ENCODE measurements at places on chromosomes 11 and 22.

- no peak for DNase-seq
Observed at GRCh38 chr11:111918390-111919256, at the start of gene C11orf52. TSS of gene C11orf52 (plus strand) at chr11:111918913. CDS start at chr11:111918973, 60 bp downstream.

GRCh38 chr11:109972939-109973338 lies 120.3 kb upstream of the ZC3H12C start:
- DNase-seq = no peak

DNA sequence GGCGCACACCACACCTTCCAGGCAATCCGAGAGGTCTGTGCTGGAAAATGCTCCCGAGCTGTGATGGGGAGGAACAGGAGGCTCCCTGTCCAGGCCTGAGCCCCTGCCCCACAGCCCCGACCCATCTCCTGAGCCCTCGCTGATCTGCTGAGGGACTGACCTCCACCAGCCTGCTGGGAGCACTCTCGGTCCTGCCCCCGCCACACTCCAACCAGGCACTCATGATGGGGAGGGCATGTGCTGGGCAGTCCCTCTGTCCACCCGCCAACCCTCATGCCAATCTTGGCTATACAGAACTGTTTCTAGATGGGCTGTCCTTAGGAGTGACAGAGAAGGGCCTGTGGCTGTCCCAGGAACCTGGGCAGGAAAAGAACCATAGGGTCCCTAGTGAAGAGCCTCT lies 70.8 kb downstream of the TRMU start:
- no peak for DNase-seq

DNA sequence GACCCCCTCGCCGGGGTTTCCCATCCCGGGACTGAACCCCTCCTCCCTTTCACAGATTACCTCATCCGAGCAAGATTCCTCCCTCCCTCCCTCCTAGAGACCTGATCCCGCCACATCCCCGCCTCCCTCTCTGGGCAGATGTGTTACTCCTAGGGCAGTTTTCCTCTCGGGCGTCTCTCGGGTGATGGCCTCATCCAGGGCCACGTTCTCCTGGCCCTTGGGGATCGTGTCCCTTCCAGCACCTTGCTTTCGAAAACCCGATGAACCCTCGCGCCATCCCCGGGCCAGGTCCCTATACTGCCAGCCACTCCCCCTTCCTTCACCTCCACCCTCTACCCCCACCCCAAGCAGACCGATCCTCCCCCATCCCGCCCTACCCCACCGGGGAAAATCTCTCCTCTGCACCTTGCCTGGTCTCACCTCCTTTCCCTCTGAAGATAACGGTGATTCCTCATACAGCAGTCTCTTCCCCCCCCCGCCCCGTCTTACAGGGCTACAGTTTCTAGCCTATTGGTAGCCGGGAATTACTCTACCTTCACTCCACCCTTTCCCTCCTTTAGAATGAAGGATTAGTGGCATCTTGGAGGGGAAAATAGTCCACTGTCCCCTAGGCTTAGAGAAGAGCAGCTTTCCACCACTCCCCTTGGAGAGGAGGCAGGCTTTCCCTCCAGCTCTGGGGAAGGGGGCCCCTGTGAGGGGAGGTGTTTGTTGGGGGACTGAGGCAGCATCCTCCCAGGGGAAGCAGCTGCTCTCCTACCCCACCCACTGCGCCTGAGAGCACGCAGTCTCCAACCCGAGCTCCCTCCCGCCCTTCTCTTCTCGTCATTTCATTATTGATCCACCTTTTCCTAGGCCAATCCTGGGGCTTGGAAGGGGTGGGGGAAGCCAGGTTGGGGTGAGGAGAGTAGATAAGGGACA lies 1.2 kb downstream of the KMT2A start:
- DNase-seq = peak; percentile 20

- DNase-seq = no peak
Observed at GRCh38 chr11:86176165-86176884, 68.2 kb upstream of the EED start.

DNA sequence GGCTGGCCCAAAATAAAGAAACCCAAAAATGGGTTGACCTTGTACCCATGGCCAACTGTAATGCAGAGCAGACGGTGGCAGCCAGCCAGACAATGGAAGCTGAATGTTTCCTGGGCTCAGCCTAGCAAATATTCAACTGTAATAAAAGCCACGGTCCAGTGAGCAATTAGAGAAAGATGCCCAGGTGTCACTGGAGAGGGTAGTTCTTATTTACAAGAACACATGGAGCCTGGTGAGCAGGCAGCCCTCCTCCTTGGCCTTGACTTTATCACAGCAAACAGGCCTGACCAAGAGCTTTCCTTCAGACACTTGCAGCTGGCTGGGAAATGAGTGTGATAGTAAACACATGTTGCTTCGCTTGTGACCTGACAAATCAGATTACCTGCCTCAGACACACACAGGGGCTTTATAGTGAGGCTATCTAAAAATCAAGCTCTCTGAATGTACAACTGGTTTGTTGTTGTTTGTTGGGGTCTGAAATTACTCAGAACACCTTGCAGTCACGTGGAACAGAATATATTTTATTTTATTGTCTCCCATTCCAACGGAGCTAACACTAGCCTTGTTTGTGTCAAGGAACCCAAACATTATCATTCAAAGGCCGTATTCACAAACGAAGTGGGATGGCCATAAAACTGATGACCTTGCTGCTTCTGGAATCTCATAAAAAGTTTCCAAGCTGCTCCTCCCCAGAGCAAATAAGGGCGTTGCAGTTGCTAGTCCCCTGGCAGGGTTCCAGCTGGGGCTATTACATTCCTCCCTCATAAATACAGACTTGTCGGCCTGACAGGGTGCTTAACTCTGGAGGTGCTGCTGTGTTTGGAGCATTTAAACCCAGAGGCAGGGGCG lies 161.1 kb downstream of the BBOX1 start:
- DNase-seq = no peak

- no peak for DNase-seq
Observed at GRCh38 chr11:111329306-111330204, 31.2 kb downstream of the POU2AF3 start.

- no peak for DNase-seq
Observed at GRCh38 chr11:36026315-36026968, 82.6 kb downstream of the LDLRAD3 start.

DNA sequence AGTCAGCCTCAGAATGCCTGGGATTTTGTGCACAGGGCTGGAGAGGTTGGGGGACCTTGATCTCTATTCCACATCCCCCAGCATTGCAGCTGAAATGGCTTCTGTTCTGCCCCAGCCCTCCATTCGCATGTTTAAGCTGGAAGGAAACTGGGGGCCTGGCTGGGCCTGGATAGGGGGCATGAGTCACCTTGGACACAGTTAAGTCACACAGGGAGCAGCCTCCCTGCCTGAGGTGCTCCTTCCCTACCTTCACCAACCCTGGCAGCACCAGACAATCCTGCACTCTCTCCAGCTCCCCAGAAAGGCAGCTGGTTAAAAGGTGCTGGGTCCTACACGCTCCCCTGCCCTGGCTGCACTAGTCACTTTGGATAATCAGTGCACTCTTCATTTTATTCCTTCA lies 763 bp downstream of the SMIM45 start:
- no peak for DNase-seq

- DNase-seq = no peak
Observed at GRCh38 chr11:57100638-57101331, 81.0 kb upstream of the LRRC55 start.

GRCh38 chr22:46372686-46373085 lies 37.2 kb downstream of the TRMU start:
- DNase-seq = no peak

- peak; percentile 26 for DNase-seq
Observed at GRCh38 chr11:66363805-66364535, 7.6 kb downstream of the SLC29A2 start.

- DNase-seq = no peak
Observed at GRCh38 chr11:127620671-127621070, 620.1 kb upstream of the KIRREL3 start.

DNA sequence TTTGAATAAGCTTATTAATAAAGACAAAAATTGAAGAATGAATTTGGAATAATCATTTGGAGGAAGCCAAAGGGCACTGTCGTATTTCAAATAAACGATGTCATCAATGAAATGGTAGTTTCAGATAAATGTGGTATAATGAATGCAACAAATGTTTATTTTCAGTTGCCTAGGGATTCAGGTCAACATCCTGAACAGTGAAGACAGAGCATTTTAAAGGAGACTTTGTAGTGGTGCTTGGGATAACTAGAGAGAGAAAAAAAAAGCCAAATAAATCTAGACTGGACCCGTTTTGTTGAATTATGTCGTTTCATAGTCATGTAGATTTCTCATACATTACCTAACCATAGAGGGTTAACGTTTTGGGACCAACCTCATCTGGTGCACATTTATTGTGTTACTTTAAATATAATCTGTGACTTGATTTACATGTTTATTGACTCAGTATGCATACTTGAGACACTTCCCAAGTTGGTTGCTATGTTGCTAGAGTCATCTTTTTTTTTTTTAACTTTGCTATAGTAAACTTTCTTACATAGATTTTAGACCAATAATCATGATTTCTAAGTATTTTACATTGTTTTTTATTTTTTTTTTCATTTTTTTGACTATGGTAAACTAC lies 111.1 kb downstream of the NCAM1 start:
- no peak for DNase-seq

DNA sequence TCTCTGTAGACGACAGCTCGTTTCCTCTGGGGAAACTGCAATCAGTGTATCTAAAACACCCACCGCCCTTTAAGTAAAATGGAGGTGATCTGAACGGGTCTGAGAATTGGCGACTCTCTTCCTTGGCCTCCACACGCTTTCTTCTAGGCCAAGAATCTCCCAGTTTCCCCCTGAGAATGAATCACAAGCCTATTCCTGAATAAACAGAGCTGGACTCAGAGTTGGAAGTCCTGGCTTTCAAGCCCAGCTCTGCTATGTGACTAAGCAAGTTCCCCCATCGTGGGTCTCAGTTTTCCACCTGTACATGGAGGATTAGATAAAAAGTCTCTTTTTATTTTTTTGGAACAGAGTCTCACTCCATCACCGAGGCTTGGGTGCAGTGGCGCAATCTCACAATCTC lies 200.4 kb downstream of the MN1 start:
- DNase-seq = no peak

GRCh38 chr22:36292823-36293530 lies 40.0 kb downstream of the APOL1 start:
- no peak for DNase-seq

DNA sequence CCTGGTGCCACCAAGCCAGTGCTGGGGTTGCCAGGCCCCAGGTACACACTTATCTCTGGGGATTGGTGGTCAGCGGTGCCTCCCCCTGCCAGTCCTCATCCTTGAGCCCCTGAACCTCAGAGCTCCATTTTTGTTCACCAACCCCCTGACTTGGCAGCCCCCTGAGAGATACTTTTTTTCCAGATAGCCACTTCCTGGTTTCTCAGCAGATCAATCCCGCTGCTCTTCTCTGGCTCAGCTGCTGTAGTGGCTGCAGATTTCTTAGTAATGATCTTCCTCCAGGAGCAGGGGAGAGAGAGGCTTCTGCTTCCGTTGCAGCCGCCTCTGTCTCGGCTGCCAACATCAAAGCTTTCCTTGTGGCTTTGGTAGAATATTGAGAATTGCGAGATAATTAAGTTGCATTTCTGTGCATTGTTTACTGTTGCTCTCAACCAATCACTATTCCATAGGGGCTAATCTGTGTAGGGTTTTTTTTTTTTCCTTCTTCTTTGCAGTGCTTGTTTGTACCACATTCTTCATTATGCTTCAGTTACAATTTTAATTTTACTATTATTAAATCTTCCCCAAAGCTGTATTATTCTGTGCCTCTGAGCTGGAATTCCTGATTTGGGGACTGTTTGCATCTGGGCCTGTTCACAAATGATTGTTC lies 92.1 kb downstream of the PKNOX2 start:
- no peak for DNase-seq

DNA sequence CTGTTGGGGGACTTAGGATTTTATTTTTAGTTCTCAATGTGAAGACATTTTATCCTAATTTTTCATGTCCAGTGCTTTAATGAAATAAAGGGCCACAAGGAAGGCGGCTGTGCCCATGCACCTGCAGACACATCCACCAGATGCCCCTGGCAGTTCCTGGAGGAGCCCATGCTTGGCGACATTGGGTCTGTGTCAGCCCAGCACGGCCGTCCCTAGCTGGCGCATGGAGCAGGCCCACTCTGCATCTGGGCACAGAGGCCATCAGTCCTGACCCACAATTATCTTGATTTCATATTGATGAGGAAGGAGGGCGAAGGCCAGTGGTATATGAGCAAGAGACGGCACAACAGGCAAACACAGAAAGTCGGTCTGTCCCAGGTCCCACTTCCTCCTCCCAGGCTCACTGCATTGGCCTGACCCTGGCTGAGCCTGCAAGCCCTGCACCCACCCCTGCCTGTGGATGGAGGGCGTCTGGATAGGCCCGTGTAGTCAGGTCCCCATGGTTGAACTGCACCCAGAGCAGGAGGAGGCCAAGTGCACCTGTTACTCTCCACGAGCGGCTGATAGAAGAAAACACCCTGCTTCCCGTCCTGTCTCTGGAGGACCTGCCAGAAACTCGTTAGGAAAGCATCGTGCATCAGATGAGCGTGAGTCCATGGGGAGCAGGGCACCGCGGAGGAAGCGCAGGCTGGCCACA lies 296.9 kb downstream of the BRD1 start:
- no peak for DNase-seq

GRCh38 chr11:34565417-34566207 lies 52.0 kb upstream of the ELF5 start:
- no peak for DNase-seq

GRCh38 chr11:130448416-130449309 lies at the start of gene ADAMTS15:
TSS of gene ADAMTS15 (plus strand) at chr11:130448645. CDS start at chr11:130448974, 329 bp downstream.
- no peak for DNase-seq

- DNase-seq = no peak
Observed at GRCh38 chr11:75795276-75796090, 19.5 kb upstream of the UVRAG start.

GRCh38 chr11:47192111-47192510 lies 5.9 kb upstream of the PACSIN3 start:
- DNase-seq = no peak

DNA sequence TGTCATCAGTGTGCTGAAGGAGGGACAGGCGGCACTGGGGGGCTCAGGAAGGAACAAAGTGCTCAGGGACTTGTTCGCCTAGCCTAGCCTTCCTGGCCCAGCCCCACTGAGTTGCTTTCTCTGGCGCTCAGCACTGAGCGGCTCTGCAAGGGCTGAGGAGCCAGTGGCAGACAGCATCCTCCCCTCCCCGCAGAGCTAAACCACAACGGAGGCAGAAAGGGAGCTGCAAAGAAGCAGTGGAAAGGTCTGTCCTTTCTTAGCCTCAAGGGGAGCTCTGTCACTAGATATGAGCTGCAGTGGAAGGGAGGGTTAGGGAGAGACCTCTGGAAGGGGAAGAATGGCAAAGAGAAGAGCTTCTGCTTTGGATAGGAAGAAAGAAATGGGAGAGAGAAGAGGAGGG lies 89.7 kb upstream of the PHOX2A start:
- DNase-seq = no peak

GRCh38 chr11:116312570-116313391 lies 460.0 kb downstream of the BUD13 start:
- DNase-seq = no peak

- DNase-seq = no peak
Observed at GRCh38 chr11:86220653-86221052, 23.9 kb upstream of the EED start.

DNA sequence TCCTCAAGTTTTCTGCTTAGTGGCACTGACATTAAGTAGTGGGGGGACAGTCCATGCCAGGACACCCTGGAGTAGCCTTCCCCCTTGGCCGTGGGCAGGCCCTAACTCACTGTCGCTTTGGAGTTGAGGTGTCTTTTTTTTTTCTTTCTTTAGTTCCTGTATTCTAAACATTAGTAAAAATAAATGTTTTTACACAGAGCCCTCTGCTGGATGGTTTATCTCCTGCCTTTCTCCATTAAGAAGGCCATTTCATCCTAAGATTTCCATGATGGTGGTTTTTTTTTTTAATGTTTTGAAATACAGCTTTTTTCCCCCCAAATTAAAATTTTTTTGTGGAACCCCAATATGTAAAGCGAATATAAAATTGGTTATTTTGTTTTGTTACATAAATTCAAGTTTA lies 1.8 kb upstream of the TIGD3 start:
- DNase-seq = no peak

Measured in stimulated activated CD4-positive, alpha-beta T cell treated with anti-CD3 and anti-CD28 coated beads, Interleukin-1b, Interleukin-23, amount 100 ng/mL, for 1 hour (primary cell).